ENCODE measurements at places on chromosomes 11 and 22.
A peak's percentile ranks its signal among the peaks of the same experiment; 100 is the strongest.

- DNase-seq = no peak
Observed at GRCh38 chr22:35552196-35552842, 11.7 kb downstream of the RASD2 start.

DNA sequence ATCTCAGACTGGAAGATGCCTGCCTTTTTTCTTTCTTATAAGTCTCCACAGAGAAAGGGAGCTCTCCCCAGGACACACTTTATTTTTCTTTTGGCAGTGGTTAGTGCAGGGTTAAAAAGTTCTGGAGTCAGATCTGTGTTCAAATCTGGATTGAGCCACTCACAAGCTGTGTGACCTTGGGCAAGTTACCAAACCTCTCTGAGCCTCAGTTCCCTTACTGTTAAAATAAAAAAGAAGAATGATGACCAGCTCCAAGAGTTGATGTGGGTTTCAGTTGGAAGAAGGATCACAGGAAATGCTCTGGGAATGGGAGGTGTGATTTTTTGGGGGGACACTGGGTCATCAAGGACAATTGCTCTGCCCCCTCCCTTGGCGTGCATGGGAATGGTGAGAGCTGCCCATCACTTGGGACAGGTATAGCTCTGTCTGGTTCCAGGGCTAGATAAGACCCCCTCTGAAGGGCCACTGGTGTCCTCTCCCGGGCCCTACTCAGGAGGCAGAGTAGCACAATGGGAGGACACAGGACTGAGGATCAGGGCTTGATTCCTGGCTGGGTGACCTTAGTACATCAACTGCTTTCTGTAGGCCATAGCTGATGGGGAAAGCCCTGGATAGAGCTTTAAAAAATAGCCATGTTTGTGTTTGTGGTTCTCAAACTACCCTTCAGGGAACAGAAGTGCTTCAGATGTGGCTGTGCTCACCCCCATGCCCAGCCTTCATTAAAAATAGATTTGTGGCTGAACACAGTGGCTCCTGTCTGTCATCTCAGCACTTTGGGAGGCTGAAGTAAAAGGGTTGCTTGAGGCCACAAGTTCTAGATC is 228.3 kb downstream of the MIAT start:
- no peak for DNase-seq

DNA sequence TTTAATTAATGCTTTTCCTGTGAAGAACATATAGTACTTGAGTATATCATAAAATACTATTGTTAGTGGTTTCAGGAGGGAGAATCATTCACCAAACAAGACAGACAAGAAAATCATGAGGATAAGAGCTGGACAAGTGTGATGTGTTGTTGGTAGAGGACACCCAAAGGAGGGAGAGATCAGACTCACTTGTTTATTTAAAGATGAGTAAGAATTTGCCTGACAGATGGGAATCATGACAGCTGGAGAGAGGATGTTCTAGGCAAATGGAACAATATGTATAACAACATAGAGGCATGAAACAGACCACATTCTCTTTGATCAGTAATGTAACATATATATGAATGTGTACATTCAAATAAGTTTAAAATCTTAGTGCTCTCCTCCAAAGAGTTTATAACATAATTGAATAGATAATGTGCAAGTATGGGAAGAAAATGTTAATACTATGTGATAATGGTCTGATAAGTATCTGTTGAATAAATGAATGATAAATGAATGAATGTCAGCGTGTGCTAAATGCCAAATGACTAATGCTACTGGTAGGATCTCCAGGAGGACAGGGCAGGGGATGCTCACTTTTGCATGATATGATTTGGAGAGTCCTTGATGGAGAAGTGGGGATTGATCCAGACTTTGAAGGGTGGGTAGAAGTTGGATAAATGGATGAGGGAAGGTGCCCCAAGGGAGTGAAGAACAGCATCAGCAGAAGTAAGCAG is 228.9 kb upstream of the SORL1-AS1 start:
- DNase-seq = no peak

GRCh38 chr11:59240322-59240721 is 27.6 kb upstream of the MPEG1 start:
- no peak for DNase-seq

GRCh38 chr11:62004473-62004872 is 37.0 kb upstream of the FTH1 start:
- DNase-seq = peak; percentile 60

DNA sequence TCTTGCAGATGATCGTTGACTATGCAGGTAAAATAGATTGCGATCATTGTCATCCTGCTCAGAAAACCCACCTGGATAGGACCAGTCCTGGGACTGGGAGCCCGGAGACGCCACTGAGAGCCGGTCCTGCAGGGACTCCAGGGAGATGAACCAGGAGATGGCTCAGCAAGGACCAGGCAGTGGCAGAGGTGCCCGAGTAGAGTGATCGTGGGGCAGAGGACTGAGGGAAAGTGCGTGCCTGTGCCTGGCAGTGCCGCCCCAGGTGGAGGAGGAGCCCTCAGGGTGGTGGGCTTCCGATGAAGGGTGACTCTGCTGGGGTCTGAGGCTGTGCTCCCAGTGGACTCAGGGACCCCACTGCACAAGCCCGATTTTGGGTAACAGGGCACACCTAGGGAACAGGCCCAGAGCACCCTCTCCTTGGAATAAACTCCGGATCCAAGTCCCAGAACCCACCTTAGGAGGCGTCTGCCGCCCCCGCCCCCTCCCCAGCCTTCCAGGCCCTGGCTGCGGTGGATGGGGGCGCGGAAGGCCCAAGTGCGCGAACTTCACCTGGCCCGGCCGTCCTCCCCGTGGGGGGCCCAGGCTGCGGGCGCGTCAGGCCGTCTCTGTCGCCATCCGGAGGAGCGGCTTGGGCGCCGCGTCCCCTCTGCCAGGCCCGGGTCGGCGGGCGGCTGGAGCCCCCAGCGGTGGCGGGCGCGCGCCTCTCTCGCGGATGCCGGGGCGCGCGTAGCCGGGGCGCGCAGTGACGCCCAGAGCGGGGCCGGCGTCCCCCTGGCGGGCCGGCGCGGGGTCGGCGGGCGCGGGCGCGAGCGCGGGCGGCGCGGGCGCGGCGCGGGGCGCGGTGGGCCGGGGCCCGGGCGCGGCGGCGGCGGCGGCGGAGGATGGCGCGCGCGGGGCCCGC is 1338.8 kb downstream of the BRD1 start:
- DNase-seq = no peak

GRCh38 chr11:85889676-85890579 is 34.7 kb downstream of the CCDC83 start:
- DNase-seq = peak; percentile 42

DNA sequence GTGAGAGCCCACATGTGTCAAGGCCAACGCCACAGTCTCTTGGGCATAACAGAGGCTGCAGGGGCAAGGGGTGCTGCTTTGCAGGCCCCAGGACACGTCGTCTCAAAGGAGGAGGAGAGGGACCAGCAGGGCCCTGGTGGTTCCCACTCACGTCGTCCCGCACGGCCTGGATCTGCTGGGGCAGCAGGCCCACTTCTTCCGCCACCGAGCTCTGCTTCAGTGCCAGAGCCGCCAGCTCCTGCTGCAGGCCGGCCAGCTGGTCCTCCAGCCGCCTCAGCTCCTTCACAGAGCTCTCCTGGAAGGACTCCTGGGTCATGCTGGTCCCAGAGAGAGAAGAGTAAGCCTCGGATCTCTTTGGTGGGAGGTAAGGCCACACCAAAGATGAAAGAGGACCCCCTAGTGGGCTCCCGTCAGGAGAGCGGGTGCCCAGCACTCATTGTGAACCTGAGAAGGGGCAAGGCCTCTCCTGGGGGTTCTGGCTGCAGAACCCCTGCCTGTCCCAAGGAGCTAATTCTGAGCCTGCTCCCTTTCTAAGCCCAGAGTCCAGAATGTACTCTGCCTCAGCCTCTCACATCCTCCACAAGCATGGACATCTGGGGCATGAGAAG is 15.6 kb downstream of the SUN2 start:
- no peak for DNase-seq

DNA sequence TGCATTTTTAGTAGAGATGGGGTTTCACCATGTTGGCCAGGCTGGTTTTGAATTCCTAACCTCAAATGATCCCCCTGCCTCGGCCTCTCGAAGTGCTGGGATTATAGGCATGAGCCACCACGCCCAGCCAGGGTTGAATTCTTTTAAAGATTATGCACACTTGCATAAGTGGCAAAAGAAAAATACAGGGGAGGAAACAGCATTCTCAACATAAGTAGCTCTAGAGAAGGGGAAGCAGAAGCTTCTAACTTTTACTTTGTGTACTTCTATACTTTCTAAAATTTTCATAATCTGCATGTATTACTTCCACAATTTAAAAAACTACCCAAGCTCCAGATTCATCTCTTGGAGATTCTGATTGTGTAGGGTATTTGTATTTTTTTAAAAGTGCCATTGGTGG is 108.0 kb downstream of the SLC1A2 start:
- peak; percentile 67 for DNase-seq

DNA sequence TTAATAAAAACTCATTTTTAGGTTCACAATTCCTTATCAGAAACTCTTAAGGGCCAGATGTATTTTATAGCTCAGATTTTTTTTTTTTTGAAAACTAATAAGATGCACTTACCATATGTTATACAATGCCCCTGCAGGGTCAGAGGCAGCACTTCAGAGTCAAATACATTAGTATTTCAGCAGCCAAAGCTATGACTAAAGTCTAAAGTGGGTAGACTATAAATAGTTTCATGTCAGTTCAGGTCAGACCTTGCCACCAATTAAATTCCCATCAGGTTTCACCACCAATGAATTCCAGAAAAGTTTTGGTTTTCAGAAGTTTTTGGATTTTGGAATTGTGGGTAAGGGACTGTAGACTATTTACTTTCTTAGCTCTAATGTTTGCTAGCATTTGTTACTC is 75.9 kb downstream of the FAM83F start:
- no peak for DNase-seq

Measured in retinal pigment epithelial cell (primary cell).